ENCODE measurements at places on chromosomes 11 and 22. TPM values are rescaled to one million over a fixed set of nuclear protein-coding genes. Genes with fewer than 3 reads are reported as not detected.

Gene RCOR2
- 4.6 TPM for total RNA-seq

GRCh38 chr11:94472916-94473799, 20.5 kb downstream of the MRE11 start:
- no peak for DNase-seq

Gene KDM4D
- 0.67 TPM for total RNA-seq

DNA sequence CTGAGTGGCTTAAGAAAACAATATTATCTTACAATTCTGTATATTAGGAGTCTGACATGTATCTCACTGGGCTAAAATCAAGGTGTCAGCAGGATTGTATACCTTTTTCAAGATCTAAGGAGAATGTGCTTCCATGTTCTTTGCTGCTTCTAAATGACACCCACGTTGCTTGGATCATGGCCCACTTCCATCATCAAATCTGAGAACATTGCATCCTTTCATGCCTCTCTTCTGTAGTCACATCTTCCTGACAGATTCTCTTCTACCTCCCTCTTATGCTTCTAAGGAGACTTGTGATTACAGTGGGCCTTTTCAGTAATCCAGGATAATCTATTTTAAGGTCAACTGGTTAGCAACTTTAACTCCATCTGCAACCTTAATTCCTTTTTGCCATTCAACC, 499.4 kb downstream of the FAM181B start:
- no peak for DNase-seq

Gene VSTM5
- total RNA-seq = not detected

Gene A4GALT
- 44.7 TPM for total RNA-seq
